ENCODE measurements at places on chromosomes 2 and 18. TPM values are rescaled to one million over a fixed set of nuclear protein-coding genes. Genes with fewer than 3 reads are reported as not detected.
A peak's percentile ranks its signal among the peaks of the same experiment; 100 is the strongest.

DNA sequence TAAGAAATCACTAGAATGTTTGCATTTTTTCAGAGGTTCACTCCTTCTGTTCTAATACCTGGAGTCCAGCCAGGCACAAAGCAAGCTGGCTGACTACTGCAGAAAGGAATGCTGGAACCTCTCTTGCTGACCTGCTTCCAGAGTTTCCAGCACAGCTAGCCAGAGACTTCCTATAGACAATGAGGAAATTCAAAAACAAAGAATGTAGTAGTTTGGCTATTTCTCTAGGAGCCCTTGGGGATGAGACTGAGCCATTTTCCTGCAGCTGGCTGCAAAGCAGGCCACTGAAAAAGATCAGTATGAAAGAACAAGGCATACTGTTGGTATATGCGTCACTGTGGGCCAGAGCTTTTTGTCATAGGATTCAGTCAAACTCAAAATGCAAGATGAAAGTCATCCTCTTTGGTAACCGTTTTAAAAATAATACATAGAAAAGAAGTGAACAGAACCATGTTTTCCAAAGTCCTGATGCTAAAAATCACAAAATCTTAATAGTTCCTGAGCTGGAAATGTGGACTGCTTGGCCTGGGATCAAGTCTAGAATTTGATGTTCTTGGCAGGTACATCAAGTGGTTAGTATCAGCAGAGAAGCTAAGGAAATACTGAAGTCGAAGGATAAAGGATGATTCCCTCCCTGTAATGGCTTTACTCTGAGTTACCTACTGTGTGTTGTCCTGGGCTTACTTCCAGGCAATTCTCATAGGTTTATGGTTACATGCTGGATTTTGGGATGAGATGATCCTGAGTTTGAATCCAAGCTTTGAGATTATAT is 9.0 kb upstream of the DSEL start:
- peak; percentile 21 for DNase-seq

PDE6D gene
- 28.2 TPM for polyA plus RNA-seq

GRCh38 chr2:223681125-223681524 is 79.0 kb upstream of the SCG2 start:
- no peak for DNase-seq

GRCh38 chr2:46490521-46491141 is 11.3 kb downstream of the TMEM247 start:
- DNase-seq, result peak; percentile 42

IL36A gene
- polyA plus RNA-seq, result not detected

DNA sequence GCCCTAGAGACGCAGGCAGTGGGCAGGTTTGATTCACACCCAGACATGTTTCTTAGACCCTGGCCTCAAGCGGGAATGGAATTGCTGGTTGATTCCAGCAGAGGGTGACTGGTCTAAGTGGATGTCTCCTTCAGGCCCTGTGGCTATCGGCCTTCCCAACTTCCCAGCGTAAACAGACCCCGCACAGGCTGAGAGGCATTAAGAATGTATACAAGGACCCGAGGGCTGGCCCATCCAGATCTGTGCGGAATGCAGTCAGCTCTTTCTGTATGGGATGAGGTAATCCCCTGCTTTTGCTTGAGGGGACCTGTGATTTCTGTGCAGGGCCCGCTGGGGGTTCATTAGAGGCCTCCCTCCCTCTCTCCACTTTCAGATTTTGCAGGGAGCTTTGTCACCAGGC is 6.5 kb downstream of the ACKR3 start:
- no peak for DNase-seq

EPHA4 gene
- 59.1 TPM for polyA plus RNA-seq

DNA sequence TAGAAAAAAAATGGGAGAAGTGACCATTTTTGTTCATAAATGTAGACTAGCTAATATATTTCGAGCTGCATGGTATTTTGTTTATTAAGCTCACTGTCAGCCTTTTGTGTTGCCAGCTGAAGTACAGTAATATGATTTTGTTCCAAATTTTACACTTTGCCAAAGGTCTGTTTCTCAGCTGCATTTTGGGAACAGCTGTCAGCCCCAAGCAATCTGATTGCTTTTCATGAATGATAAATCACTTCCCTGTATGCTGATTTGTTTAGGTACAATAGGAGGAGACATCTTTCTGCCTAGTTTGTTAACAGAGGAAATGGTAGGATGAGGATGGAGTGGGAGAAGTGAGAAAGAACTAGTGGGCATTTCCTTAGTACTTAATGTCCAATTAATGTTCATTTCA is 79.3 kb downstream of the NABP1 start:
- DNase-seq, result no peak

DNA sequence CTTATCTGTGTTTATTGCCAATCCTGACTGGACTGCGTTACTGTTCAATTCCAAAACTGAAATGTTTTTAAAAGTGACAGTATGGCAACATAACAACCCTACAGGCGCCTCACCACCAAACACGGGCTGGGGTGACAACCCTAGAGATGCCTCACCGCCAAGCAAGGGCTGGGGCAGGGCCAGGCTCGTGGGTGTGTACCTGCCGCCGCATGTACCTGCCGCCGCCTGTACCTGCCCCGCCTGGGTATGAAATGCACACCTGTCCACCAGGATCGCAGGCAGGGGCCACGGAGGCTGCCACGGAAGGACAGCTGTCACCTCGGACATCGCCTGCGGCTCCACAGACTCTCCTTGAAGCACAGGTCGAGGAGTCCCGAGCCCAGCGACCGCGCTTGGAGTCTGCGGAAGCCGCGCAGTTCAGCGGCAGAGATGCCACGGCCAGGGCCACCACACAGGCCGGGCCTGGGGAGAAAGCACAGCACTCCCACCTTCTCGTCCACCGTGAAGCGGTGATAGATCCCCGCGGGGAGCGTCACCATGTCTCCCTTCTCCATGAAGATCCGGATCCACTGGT is 18.9 kb downstream of the ADI1 start:
- DNase-seq, result no peak

Data from right renal cortex interstitium (tissue), 3 donors.